ENCODE measurements at places on chromosomes 16 and 17. TPM values are rescaled to one million over a fixed set of nuclear protein-coding genes. Genes with fewer than 3 reads are reported as not detected.
A peak's percentile ranks its signal among the peaks of the same experiment; 100 is the strongest.

Gene SHMT1
- total RNA-seq, result 3.5 TPM

Gene CCDC182
- total RNA-seq, result not detected

- peak; percentile 96 for DNase-seq
- peak overlapping the region; percentile 65 for H3K27ac ChIP-seq
- no peak overlapping the region for H3K4me3 ChIP-seq
- no peaks in the 10 kb centered on the region for H3K36me3 ChIP-seq
- no peaks in the 10 kb centered on the region for H3K27me3 ChIP-seq
- peaks cover 44% of the 10 kb centered on the region for H3K4me1 ChIP-seq
These were observed 7.3 kb downstream of the FMNL1 start for GRCh38 chr17:45228763-45229539.

- no peak for DNase-seq
- H3K4me3 ChIP-seq, result no peak overlapping the region
- no peaks in the 10 kb centered on the region for H3K36me3 ChIP-seq
- H3K27me3 ChIP-seq, result no peaks in the 10 kb centered on the region
These were observed 76.8 kb upstream of the LGALS9 start for GRCh38 chr17:27554152-27554551.

GRCh38 chr17:32584792-32585191, 98.0 kb downstream of the CDK5R1 start:
- peak; percentile 29 for DNase-seq
- H3K4me1 ChIP-seq, result peaks cover 15% of the 10 kb centered on the region
- no peaks in the 10 kb centered on the region for H3K36me3 ChIP-seq
- H3K4me3 ChIP-seq, result no peak overlapping the region

DNA sequence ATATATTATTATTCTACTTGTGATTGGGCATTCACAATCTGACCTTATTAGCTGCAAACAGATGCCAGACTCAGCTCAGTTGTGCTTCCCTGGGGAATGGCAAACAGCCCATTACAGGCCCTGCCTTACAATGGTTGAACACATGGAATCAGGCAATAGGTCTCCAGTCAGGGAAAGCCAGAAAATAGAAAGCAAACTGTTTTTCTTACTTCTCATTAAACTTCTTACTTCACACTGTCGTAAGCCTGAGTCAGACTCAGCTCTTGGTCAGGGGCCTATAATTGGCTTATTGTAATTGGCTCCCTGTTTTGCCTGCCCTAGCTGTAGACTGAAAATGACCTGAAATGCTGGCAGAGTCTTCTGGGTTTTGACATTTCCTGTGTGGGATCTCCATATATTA, 77.0 kb upstream of the CA10 start:
- no peak overlapping the region for H3K4me3 ChIP-seq
- H3K4me1 ChIP-seq, result no peaks in the 10 kb centered on the region
- DNase-seq, result no peak
- no peaks in the 10 kb centered on the region for H3K27me3 ChIP-seq
- H3K27ac ChIP-seq, result no peak overlapping the region

DNA sequence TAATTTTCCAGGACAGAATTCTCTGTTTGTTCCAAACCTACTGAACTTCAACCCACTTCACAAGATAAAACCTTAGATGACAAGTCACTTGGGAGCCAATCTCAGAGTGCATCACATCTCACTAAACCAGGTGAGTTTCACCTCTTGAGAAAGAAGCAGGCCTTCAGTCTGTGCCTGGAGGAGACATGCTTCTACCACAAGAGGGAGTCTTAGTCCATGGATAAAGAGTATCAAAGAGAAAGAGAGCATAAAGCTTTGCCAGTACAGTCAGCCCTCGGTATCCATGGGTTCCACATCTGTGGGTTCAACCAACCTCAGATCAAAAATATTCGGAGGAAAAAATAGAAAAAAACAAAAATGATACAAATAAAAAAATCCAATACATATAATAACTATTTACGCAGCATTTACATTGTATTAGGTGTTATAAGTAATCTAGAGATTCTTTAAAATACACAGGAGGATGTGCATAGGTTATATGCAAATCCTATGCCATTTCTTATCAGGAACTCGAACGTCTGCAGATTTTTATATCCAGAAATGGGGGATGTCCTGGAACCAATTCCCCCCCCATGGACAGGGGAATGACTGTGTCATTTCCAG, 37.7 kb downstream of the DUSP14 start:
- no peaks in the 10 kb centered on the region for H3K4me1 ChIP-seq
- no peaks in the 10 kb centered on the region for H3K27me3 ChIP-seq
- H3K36me3 ChIP-seq, result peaks cover 19% of the 10 kb centered on the region
- DNase-seq, result peak; percentile 80
- H3K27ac ChIP-seq, result no peak overlapping the region

DNA sequence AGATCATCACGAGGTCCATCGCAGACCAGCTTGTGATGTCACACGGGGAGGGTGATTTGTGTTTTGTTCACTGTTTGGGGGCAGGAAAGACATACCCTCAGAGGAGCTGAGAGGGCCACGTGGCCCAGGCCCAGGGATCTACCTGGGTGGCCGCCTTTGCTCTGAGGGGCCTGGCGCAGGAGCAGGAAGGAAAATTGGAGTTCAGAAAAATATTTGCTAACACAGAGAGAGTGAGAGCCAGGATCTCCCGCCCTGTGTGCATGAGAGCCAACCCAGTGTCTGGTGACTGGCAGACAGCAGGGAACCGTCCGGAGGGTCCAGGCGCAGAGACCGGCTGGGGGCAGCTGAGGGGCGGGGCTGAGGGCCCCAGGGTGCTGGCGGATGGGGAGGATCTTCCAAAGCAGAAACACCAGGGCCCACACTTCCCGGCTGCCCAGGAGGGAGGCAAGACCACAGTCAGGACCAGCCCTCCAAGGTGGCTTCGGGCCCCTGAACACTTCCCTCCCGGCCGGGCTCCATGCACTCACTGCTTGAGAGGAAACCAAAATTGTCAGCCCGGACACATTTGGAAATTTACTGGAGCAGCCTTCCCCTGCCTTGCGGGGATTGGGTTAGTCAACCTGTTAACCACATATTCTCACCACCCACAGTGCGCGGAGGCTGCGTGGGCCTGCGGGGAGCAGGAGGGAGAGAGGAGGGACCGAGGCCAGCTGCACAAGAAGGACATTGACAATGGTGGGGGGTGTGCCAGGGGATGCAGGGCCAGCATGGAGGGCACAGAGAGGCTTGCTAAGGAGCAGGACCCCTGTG, 52.6 kb downstream of the RBFOX3 start:
- H3K4me1 ChIP-seq, result no peaks in the 10 kb centered on the region
- H3K4me3 ChIP-seq, result no peak overlapping the region
- no peak for DNase-seq
- H3K36me3 ChIP-seq, result no peaks in the 10 kb centered on the region
- H3K27me3 ChIP-seq, result no peaks in the 10 kb centered on the region
- H3K27ac ChIP-seq, result no peak overlapping the region

Measured in GM23248 (cell line).